ENCODE measurements at places on chromosomes 12 and 14. TPM values are rescaled to one million over a fixed set of nuclear protein-coding genes. Genes with fewer than 3 reads are reported as not detected.
A peak's percentile ranks its signal among the peaks of the same experiment; 100 is the strongest.

DNA sequence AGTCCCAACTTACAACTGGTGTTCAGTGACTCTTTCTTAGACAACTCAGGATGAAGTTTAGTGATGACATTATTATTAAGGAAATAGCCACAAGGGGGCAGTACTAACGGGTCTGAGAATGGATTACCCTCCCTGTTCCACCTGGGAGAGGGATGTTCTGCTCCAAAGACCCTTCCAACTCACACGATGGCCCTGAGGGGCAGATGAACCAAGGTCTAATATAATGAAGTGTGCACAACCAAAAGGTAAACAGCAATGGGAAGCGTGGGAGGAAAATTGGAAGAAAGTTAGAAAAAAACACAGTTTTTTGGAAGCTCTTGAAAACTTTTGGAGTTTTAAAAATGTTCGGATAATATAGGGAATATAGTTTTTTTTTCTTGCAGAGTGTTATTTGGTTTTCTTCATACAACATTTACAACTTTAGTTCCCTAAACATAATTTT lies 24.0 kb downstream of the FGF6 start:
- H3K4me1 ChIP-seq = peaks cover 7% of the 10 kb centered on the region
- no peaks in the 10 kb centered on the region for H3K36me3 ChIP-seq
- H3K27ac ChIP-seq = no peak overlapping the region
- H3K4me3 ChIP-seq = no peak overlapping the region
- DNase-seq = no peak

DNA sequence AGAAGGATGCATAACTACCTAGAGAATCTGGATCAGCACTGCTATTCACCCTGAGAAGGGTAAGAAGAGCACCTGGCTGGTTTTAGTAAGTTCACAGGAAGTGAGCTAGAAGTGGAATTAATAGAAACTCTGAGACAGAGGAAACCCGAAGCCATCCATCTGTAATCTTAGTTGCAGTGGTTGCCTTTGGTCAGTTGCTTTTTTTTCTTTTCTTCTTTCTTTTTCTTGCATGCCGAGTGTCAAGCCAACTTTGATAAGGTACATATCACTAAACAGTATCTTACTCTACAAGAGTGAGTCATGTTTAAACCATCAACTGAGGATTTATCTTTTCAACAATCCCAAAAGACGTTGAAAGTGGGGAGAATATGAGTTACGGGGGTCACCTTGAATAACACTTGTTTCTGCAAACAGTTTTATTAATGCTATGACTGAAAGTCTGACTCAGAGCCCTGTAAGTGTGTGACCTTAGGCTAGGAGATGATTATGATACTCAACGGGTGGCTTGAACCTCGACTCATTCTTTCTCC lies 26.7 kb downstream of the C12orf75 start:
- H3K4me1 ChIP-seq = no peaks in the 10 kb centered on the region
- H3K4me3 ChIP-seq = no peak overlapping the region
- no peak for DNase-seq
- no peaks in the 10 kb centered on the region for H3K27me3 ChIP-seq

DNA sequence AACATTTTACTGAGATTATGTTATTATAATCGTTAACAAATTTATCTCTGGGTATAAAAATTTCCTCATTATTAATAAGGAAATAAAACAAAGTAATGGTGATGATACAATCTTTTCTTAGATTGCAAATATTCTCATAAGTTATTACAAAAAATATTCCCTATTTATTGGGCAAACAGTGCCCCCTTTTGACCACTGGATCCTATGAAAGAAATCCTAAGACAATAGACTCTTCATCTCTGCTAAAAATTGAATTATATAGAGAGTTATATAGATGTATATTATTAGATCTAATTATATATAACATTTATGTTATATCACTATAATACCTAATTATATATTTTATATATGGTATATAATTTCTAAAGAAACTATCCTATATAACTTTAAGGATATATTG lies 94.2 kb upstream of the FGD4 start:
- no peak overlapping the region for H3K4me3 ChIP-seq
- peaks cover 4% of the 10 kb centered on the region for H3K4me1 ChIP-seq
- no peaks in the 10 kb centered on the region for H3K27me3 ChIP-seq
- H3K36me3 ChIP-seq = no peaks in the 10 kb centered on the region
- DNase-seq = peak; percentile 63
- no peak overlapping the region for H3K27ac ChIP-seq

- H3K36me3 ChIP-seq = peaks cover 47% of the 10 kb centered on the region
- no peaks in the 10 kb centered on the region for H3K27me3 ChIP-seq
- no peak overlapping the region for H3K4me3 ChIP-seq
- H3K4me1 ChIP-seq = no peaks in the 10 kb centered on the region
Measured at GRCh38 chr12:111458546-111459172, 52.9 kb downstream of the SH2B3 start.

OASL gene
- total RNA-seq = 0.09 TPM

TEX52 gene
- not detected for total RNA-seq

DNA sequence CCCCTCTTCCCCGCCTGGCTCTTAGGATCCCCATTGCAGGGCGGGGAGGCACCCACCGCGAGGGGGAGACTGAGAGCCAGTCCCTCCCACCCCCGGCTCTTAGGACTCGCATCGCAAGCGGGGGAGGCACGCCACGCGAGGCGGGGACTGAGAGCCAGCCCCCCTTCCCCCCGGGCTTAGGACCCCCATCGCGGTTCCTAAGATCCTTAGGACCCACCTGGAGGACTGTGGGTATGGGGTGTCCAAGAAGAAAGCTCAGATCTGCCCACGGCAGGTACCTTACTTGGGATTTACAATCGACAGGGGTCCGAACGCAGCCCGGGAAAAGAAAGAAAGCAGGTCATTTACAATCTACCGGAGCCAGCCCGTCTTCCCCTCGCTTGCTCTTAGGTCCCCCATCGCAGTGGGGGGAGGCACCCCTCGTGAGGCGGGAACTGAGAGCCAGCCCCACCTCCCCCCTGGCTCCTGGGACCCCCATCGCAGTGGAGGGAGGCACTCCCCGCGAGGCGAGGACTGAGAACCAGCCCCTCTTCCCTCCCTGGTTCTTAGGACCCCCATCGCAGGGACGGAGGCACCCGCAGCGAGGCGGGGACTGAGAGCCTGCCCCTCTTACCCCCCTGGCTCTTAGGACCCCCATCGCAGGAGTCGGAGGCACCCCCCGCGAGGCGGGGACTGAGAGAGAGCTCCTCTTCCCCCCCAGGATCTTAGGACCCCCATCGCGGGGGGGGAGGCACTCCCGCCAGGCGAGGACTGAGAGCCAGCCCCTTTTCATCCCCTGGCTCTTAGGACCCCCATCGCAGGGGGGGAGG lies 43.7 kb downstream of the DDX11 start:
- no peaks in the 10 kb centered on the region for H3K36me3 ChIP-seq
- H3K27me3 ChIP-seq = peaks cover 38% of the 10 kb centered on the region
- DNase-seq = peak; percentile 37
- H3K4me1 ChIP-seq = peaks cover 33% of the 10 kb centered on the region
- no peak overlapping the region for H3K27ac ChIP-seq
- peak overlapping the region; percentile 48 for H3K4me3 ChIP-seq

- no peak for DNase-seq
- H3K27me3 ChIP-seq = peaks cover 27% of the 10 kb centered on the region
- H3K4me3 ChIP-seq = no peak overlapping the region
- peaks cover 4% of the 10 kb centered on the region for H3K4me1 ChIP-seq
Measured at GRCh38 chr12:113136128-113136989, 798 bp upstream of the RASAL1 start.

DNA sequence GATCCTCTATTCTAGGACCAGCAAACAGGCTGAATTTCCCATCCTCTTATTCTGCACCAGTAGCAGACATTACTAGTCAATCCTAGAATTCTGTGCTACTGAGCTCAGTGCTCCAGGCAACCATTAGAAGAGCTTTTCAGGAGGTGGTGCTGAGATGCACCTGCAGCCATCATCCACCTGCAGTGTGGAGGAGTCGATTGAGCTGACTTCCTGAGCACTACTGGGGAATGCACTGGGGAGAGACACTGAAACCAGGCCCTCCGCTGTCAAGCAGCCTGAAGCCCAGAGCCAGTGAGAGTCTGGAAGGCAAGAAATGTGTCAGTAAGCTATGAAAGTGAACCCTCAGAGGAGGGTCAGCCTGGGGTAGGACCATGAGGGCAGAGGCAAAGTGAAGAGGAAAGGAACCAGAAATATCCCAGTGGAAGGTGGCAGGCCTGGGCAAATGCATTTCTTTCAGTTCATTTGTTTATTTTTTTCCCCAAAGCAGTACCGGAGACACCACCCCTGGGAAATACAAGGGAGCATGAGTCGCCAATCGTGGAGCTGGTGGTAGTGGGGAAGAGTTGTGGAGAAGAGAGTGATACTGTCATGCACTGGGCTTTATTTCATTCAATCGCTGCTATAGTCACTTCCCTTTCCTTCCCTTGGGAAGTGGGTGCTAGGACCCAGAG lies 23.0 kb upstream of the SERPINA4 start:
- no peak overlapping the region for H3K4me3 ChIP-seq
- H3K36me3 ChIP-seq = no peaks in the 10 kb centered on the region
- no peak overlapping the region for H3K27ac ChIP-seq
- H3K4me1 ChIP-seq = peaks cover 7% of the 10 kb centered on the region

- H3K4me1 ChIP-seq = peaks cover 87% of the 10 kb centered on the region
- peak overlapping the region; percentile 86 for H3K27ac ChIP-seq
- H3K4me3 ChIP-seq = no peak overlapping the region
- H3K36me3 ChIP-seq = no peaks in the 10 kb centered on the region
Measured at GRCh38 chr14:68667313-68667791, 125.5 kb downstream of the ZFP36L1 start.

DNA sequence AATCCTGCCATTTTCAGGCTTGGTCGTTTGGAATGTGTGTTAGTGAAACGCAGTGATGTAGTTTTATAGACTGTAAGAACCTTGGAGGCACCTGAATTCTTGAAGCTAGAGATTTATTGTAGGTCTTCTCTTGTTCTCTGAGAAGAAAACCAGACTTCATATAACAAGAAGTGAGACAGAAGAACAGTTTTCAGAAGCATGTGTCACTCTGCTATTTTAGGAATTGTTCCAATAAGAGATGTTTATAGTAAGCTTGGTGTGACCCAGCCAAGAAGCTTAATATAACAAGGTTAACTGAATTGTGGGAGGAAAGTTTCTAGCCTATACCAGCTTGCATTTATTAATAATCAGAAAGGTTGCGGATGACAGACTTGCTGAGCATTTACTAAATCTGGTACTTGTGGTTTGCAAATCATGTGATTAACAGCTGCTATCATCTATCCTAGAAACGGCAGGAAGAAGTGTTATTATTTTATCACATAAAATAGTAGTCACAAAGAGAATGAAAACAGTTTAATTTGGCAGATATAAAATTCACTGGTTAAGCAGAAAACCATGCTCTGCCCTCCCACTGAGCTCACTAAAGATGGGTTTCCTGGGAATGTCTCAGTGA lies 49.2 kb upstream of the BCAT1 start:
- peak; percentile 39 for DNase-seq
- no peaks in the 10 kb centered on the region for H3K27me3 ChIP-seq
- no peak overlapping the region for H3K27ac ChIP-seq
- no peaks in the 10 kb centered on the region for H3K4me1 ChIP-seq
- no peaks in the 10 kb centered on the region for H3K36me3 ChIP-seq

DNA sequence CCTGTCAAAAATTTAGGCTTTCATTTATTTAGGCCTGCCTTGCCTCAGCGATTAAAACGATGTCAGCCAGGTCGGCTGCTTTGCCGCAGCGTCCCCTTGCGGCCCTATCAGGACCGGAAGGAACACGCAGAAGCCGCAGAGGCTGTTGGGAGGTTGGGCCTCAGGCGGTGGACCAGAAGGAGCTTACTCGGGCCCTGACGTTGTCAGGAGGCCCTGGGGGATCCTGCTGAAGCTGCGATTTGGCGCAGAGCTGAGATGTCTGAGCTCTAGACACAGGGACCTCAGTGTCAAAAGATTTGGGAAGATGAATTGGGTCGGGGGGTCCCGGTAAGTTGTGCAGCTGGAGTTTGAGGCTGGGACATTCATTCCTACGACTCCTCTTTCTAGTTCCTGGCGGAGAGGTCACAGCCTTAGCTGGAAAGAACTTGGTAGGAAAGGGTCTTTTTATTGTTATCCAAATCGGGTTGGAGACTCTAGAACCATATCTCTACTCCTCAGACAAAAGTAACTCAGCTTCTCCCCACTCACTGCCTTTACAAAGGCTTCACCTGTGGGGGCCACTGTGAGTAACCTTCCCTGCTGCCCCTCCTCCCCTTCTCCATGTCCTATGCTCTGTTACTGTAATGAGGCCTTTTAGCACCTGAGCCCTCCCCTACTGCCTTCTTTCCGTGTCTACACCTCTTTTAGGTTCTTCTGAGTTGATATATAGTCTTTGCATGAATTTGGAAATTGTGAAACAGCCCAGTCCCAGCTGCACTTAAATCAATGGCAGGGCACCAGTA lies 6.6 kb upstream of the ABCD2 start:
- no peaks in the 10 kb centered on the region for H3K36me3 ChIP-seq
- DNase-seq = no peak
- no peak overlapping the region for H3K4me3 ChIP-seq
- H3K27me3 ChIP-seq = no peaks in the 10 kb centered on the region

- peaks cover 33% of the 10 kb centered on the region for H3K4me1 ChIP-seq
- H3K27me3 ChIP-seq = peaks cover 26% of the 10 kb centered on the region
- H3K4me3 ChIP-seq = peak within 1 kb of the TSS; percentile 76
- H3K27ac ChIP-seq = peak within 1 kb of the TSS; percentile 89
- H3K36me3 ChIP-seq = no peaks in the 10 kb centered on the region
Measured at GRCh38 chr14:99603471-99604277, at the start of gene CCDC85C. Gene CCDC85C (minus strand): TSS chr14:99604207. CDS start chr14:99603959, 248 bp downstream.

Measured in muscle of leg (tissue), 16 donors.